ENCODE measurements at places on chromosomes 7 and 10. TPM values are rescaled to one million over a fixed set of nuclear protein-coding genes. Genes with fewer than 3 reads are reported as not detected.

CPN1 gene
- not detected for total RNA-seq

ADCY1 gene
- not detected for total RNA-seq

NXPH1 gene
- not detected for total RNA-seq

BTBD16 gene
- total RNA-seq: not detected

RSPH10B2 gene
- 0.70 TPM for total RNA-seq

HDAC9 gene
- 0.39 TPM for total RNA-seq

CRHR2 gene
- total RNA-seq: not detected

SOSTDC1 gene
- not detected for total RNA-seq

ANKRD2 gene
- total RNA-seq: not detected

MACC1 gene
- 0.09 TPM for total RNA-seq

OR2A5 gene
- not detected for total RNA-seq

DOCK1 gene
- 0.17 TPM for total RNA-seq
